ENCODE measurements at places on chromosomes 7 and 10. TPM values are rescaled to one million over a fixed set of nuclear protein-coding genes. Genes with fewer than 3 reads are reported as not detected.

Gene LRMDA
- 4.6 TPM for total RNA-seq

Gene WNT8B
- not detected for total RNA-seq

Gene NKX1-2
- not detected for total RNA-seq

Gene PTCD1
- 6.7 TPM for total RNA-seq

Gene RAMP3
- total RNA-seq, result not detected

Gene IKZF5
- 2.9 TPM for total RNA-seq

Gene DENND2A
- 22.2 TPM for total RNA-seq

Gene CDH23
- total RNA-seq, result 0.26 TPM

Gene TMEM130
- 0.25 TPM for total RNA-seq

Gene HOXA11
- not detected for total RNA-seq

Gene HKDC1
- total RNA-seq, result 1.7 TPM

Gene THSD7A
- total RNA-seq, result 1.1 TPM

Gene IGF2BP3
- total RNA-seq, result 17.9 TPM

All from aortic smooth muscle cell (primary cell).